ENCODE measurements at places on chromosomes 12 and 14.
A peak's percentile ranks its signal among the peaks of the same experiment; 100 is the strongest.

DNA sequence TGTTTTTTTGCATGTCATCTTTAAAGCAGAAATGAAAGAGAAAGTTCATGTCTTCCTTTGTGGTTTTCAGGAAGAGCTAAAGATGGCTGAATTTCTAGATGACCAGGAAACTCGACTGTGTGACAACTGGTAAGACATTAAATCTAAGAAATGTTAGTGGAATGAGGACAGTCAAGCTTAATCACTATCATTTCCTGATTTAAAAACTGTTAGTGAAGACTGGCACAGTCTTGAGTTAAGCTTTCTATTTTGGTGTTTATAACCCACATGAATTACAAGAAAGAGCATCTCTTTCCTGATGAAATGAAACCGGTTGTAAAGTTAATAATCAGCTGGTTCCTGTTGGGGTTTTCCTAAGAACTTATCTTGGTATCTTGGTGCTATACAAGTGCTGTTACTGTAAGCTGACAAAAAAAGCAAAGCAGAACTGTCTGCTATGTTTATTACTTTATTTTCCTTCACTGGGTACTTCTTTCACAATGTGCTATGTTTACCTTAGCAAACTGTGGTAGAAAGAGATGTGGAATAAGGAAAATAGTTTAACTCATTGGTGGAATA, 5.2 kb downstream of the TRAFD1 start:
- H3K27me3 ChIP-seq = no peaks in the 10 kb centered on the region
- peak overlapping the region; percentile 17 for H3K4me3 ChIP-seq
- DNase-seq = no peak
- H3K36me3 ChIP-seq = peaks cover 30% of the 10 kb centered on the region
- peak overlapping the region; percentile 69 for H3K27ac ChIP-seq

DNA sequence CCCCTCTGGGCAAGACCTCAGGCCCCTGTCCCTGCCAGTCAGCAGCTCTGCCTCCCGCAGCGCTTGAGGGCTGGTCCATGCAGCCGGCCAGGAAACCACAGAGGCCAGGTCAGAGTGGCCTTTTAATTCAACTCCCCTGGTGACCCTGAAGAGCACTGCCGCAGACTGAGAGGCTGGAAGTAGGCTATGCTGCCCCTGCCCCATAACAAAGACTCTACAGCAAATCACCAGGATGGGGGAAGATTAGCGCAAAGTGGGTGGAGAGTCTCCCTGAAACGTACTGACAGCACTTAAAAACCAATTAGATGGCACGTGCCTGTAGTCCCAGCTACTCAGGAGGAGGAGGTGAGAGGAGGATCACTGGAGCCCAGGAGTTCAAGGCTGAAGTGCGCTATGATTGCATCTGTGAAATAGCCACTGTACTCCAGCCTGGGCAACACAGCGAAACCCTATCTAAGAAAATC, 70.5 kb downstream of the ITPK1 start:
- peaks cover 7% of the 10 kb centered on the region for H3K36me3 ChIP-seq
- H3K27ac ChIP-seq = no peak overlapping the region
- DNase-seq = no peak
- no peak overlapping the region for H3K4me3 ChIP-seq
- H3K4me1 ChIP-seq = peaks cover 21% of the 10 kb centered on the region
- no peaks in the 10 kb centered on the region for H3K27me3 ChIP-seq

DNA sequence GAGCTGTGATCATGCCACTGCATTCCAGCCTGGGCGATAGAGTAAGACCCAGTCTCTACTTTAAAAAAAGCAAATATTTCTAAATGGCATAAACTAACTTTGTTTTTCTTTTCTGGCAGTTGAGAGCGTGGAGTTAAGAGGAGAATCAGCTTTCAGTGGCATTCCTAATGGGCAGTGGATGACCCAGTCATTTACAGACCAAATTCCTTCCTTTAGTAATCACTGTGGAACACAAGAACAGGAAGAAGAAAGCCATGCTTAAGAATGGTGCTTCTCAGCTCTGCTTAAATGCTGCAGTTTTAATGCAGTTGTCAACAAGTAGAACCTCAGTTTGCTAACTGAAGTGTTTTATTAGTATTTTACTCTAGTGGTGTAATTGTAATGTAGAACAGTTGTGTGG, 21.2 kb downstream of the TDG start:
- H3K27me3 ChIP-seq = no peaks in the 10 kb centered on the region
- no peaks in the 10 kb centered on the region for H3K4me1 ChIP-seq
- peaks cover 67% of the 10 kb centered on the region for H3K36me3 ChIP-seq
- H3K27ac ChIP-seq = no peak overlapping the region
- DNase-seq = no peak

DNA sequence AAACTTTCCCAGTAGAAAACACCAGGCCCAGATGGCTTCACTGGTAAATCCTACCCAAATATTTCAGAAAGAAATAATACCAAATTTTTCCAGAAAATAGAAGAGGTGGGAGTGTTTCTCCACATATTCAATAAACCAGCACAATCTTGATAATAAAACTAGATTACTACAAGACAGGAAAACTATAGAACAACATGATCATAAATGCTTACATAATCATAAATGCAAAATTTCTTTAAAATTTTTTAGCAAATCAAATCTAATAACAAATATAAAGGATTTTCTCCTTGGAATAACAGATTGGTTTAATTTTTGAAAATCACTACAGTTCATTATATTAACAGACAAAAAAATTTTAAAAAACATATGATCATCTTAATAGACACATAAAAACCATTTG, 294.5 kb downstream of the BCL11B start:
- H3K27me3 ChIP-seq = no peaks in the 10 kb centered on the region
- no peak overlapping the region for H3K4me3 ChIP-seq
- H3K4me1 ChIP-seq = peaks cover 2% of the 10 kb centered on the region

DNA sequence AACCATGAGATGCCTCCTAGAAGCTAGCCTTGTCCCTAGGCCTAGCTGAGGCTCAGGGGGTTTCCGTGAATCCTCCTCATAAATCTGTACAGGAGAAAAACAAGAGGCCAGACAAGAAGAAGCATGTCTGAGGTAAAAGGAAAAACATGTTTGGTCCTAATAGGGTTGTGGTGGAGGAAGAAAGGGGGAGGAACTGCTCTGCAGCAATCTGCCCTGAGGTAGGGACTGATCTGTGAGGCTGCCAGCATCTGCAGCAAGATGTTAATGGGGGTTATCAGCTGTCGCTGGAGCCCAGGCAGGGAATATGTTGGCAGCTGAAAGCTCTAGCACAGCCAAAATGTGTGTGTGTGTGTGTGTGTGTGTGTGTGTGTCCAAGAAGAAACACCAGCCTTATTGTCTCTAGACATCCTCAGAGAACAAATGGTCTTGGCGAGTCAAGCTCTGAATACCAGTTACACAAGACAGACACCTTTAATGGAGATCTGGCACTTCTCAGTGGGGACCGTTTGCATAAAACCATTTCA, 218.5 kb downstream of the NUAK1 start:
- no peaks in the 10 kb centered on the region for H3K36me3 ChIP-seq
- no peak overlapping the region for H3K27ac ChIP-seq
- no peaks in the 10 kb centered on the region for H3K4me1 ChIP-seq
- H3K4me3 ChIP-seq = no peak overlapping the region
- no peaks in the 10 kb centered on the region for H3K27me3 ChIP-seq

GRCh38 chr14:70602254-70602653, 1.8 kb upstream of the MED6 start:
- H3K4me3 ChIP-seq = no peak overlapping the region
- peaks cover under 1% of the 10 kb centered on the region for H3K36me3 ChIP-seq
- peaks cover 4% of the 10 kb centered on the region for H3K27me3 ChIP-seq
- no peak overlapping the region for H3K27ac ChIP-seq

GRCh38 chr12:107992870-107993451, 136.1 kb upstream of the WSCD2 start:
- no peaks in the 10 kb centered on the region for H3K36me3 ChIP-seq
- DNase-seq = no peak
- H3K4me1 ChIP-seq = no peaks in the 10 kb centered on the region

GRCh38 chr12:102959391-102959790, 1.9 kb downstream of the ASCL1 start:
- no peak overlapping the region for H3K27ac ChIP-seq
- peaks cover 16% of the 10 kb centered on the region for H3K4me1 ChIP-seq
- no peak overlapping the region for H3K4me3 ChIP-seq
- no peaks in the 10 kb centered on the region for H3K36me3 ChIP-seq
- H3K27me3 ChIP-seq = peaks cover 69% of the 10 kb centered on the region
- DNase-seq = no peak

- H3K4me3 ChIP-seq = no peak overlapping the region
- no peaks in the 10 kb centered on the region for H3K36me3 ChIP-seq
- no peaks in the 10 kb centered on the region for H3K27me3 ChIP-seq
Measured at GRCh38 chr14:92702441-92702918, 45.9 kb downstream of the LGMN start.

- H3K36me3 ChIP-seq = peaks cover 44% of the 10 kb centered on the region
- no peak overlapping the region for H3K4me3 ChIP-seq
- H3K4me1 ChIP-seq = peaks cover 58% of the 10 kb centered on the region
Measured at GRCh38 chr12:51242120-51242519, 3.5 kb downstream of the DAZAP2 start.

- H3K4me3 ChIP-seq = peak overlapping the region; percentile 52
- no peak overlapping the region for H3K27ac ChIP-seq
- H3K4me1 ChIP-seq = peaks cover 21% of the 10 kb centered on the region
- no peaks in the 10 kb centered on the region for H3K36me3 ChIP-seq
- H3K27me3 ChIP-seq = peaks cover 64% of the 10 kb centered on the region
- DNase-seq = no peak
Measured at GRCh38 chr12:95789126-95790032, 1.2 kb downstream of the NTN4 start.

Data from CD4-positive, alpha-beta T cell (primary cell).